ENCODE measurements at places on chromosomes 16 and 17.

DNA sequence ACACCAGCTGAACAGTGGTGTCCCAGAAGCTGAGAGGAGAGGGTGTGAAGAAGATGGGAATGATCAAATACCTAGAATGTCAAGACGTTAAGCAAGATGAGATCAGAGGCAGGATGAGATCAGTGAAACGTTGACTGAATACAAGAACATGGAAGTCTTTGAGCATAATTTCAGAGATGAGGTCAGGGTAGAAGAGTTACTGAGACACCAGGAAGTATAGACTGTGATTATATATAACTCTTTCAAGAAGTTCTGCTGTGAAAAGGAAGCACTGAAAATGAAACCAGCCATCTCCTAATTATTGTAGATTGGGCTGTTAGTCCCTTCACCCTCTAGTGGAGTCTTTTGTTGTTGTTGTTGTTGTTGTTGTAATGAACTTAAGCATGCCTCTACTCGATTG is 9.1 kb downstream of the SHCBP1 start:
- no peak for DNase-seq

GRCh38 chr17:29107084-29107483 is 64.1 kb downstream of the PIPOX start:
- no peak for DNase-seq

- DNase-seq: peak; percentile 84
Observed at GRCh38 chr17:33012522-33013033, 20.9 kb downstream of the SPACA3 start.

GRCh38 chr17:45405250-45406086 is 27.2 kb downstream of the ARHGAP27 start:
- no peak for DNase-seq

DNA sequence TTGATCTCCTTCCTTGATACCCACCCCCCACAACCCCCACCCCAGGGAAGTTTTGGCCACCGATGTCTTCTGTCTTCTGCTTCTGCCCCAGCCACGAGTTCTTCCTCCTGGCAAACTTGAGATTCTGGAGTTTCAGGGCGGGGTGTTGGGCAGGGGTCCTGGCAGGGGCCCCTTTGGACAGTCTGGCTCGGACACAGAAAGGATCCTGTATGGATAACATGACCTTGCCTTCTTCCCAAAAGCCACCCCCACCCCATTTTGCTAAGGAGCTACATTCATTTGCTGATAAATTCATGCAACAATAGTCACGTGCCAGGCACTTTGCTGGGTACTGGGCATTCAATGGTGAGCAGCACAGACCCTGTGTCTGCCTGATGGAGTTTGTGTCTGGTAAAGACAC is 5.9 kb upstream of the COL1A1 start:
- no peak for DNase-seq

DNA sequence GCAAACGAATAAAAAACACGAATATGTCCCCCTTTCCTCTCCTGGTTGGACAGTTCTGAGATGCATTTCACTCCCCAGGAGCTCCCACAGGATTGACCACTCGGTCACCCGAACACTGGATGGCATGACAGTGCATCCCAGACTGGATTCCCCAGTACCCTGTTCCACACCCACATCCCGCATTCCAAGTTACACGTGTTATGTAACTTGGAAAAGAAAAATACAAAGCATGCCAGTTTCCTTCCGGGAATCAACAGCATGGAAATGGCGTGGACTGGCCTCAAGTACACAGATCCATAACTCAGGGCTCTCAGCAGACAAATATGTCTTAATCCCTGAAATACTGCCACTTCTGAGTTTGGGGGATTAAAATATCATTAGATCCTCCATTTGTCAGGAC is 12.6 kb upstream of the KLHL36 start:
- no peak for DNase-seq

- DNase-seq: no peak
Observed at GRCh38 chr16:17757808-17758207, 287.0 kb upstream of the XYLT1 start.

DNA sequence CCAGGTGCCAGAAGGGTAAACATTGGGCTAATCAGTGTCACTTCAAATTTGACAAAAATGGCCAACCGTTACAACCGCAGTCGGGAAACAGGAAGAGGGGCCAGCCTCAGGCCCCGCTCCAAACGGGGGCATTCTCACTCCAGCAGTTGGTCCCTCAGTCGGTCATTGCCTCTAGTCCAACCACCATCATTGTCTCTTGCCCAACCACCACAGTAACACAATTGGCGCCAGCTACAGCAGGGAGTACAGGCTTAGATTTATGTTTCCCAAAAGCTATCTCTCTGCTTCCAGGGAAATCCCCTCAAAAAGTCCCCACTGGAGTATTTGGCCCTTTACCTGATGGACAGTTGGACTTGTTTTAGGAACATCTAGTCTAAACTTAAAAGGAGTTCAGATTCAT is 20.3 kb downstream of the ALOX15B start:
- DNase-seq: no peak

GRCh38 chr17:68378268-68379176 is 78.8 kb downstream of the WIPI1 start:
- peak; percentile 81 for DNase-seq

- peak; percentile 61 for DNase-seq
Observed at GRCh38 chr16:82625066-82625968, 1.5 kb upstream of the CDH13 start.

- no peak for DNase-seq
Observed at GRCh38 chr17:40443196-40443987, at the start of gene IGFBP4. TSS of gene IGFBP4 (plus strand) at chr17:40443450. CDS start at chr17:40443736, 286 bp downstream.

DNA sequence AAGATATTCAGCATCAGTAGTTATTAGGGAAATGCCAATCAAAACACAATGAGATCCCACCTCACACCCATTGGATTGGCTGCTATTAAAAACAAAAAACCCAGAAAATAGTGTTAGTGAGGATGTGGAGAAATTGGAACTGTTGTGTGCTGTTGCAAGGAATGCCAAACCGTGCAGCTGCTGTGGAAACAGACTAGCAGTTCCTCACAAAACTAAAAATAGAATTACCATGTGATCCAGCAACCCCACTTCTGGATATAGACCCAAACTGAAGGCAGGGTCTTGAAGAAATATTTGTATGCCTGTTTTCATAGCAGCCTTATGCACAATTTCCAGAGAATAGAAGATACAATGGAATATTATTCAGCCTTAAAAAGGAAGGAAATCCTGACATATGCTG is 46.0 kb downstream of the FOXK2 start:
- no peak for DNase-seq

All from HT1080 (cell line).